ENCODE measurements at places on chromosomes 6 and 20.

- no peak for DNase-seq
Observed at GRCh38 chr6:167047554-167047953, 48.4 kb downstream of the CEP43 start.

- DNase-seq, result no peak
Observed at GRCh38 chr6:22250486-22250885, 46.4 kb downstream of the PRL start.

GRCh38 chr6:36627801-36628246 lies 33.7 kb downstream of the SRSF3 start:
- peak; percentile 54 for DNase-seq

DNA sequence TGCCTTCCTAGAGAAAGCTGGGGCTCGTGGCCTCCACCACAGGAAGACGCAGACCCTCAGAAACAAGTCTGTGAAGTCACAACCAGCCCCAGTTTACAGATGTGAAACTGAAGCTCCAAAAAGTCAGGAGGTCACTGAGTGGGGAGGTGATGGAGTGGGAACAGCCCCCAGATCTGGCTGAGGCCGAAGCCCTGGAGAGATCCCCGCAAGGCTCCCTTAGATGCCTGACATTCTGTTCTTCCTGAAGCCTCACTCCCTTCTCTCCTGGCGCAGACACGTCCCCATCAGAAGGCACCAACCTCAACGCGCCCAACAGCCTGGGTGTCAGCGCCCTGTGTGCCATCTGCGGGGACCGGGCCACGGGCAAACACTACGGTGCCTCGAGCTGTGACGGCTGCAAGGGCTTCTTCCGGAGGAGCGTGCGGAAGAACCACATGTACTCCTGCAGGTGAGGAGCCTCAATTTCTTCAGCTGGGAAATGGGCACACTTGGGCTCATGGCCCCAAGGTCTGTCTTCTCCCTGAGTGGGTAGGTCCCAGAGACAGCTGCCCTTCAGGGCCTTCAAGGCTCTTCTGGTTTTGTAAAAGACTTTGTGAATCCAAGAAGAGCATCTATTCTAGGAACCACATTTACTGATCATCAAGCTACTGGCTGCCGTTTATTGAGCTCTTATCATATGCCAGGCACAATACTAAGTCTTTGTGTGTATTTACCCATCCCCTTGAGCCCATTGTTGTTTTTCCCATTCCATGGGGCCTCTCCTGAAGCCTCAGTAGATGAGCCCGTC lies 50.5 kb downstream of the HNF4A start:
- DNase-seq, result no peak

GRCh38 chr6:16205377-16206144 lies 32.8 kb upstream of the GMPR start:
- DNase-seq, result no peak

DNA sequence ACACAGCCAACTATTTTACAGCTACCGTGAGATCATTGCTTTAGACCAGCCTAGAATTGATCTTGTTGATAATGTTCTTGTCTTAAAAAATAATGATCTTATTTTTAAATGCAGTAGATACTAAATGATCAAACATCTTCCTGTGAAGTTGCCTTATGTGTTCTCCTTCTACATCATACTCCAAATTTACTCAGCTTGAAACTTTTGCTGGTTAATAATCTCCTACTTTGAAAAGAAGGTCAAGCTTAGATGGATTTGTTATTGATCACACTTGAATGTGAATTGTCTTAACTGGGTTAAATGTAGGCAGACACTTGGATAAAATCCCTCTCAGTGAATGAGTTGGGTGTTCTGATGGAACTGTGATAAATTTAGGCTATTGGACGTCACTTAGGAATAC lies 91.9 kb downstream of the HAO1 start:
- no peak for DNase-seq

DNA sequence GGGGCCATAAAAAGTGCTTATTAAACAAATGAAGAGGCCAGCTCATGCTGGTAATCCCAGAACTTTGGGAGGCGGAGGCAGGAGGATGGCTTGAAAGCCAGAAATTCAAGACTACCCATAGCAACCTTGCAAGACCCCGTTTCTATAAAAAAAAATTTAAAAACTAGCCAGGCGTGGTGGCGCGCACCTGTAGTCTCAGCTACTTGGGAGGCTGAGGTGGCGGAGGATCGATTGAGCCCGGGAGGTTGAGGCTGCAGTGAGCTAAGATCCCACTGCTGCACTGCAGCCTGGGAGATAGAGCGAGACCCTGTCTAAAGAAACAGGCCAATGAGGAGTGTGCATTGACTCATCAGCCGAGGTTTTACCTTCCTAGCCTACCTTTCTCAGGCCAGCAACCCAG lies 15.2 kb downstream of the NPEPL1 start:
- DNase-seq, result peak; percentile 1

DNA sequence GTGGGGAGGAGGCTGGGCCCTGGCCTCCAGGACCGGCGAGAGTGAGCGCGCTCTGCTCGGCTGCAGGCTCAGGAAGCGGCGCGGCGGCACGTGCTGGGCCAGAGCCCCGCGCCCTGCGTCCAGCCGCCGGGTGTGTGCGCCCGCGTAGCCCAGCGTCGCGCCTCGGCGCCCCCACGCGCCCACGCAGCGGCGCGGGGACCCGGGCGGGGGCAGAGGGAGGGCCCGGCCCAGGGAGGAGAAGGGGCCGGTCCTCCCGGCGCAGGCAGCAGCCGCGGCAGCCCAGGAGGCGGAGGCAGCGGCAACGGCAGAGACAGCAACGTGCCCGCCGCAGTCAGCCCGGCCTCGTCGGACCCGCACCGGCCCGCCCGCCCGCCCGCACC lies at the start of gene EYA2:
TSS of gene EYA2 (plus strand) at position 265 of the 380 bp plus-strand sequence. CDS start 95,168 bp downstream, outside the sequence.
- DNase-seq, result no peak

DNA sequence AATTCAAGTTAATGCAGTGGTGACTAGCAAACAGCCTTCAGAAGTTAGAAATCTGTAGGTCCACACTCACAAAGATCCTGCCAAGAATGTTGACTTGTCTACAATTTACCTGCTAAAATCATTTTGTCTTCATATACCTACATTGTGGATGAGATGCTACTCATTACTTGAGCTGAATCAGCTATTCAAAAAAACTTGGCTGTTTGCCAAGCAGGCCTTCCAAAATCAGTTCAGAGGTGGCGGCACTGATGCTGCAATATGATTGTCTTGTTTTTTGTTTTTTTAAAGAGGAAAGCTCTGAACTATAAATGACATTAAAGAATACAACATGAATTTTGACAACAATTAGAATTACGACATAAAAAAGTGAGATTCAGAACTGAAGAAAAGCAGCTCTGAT lies 354.7 kb upstream of the KHDRBS2 start:
- DNase-seq, result no peak

GRCh38 chr6:167647306-167647705 lies 179.4 kb upstream of the AFDN start:
- no peak for DNase-seq

DNA sequence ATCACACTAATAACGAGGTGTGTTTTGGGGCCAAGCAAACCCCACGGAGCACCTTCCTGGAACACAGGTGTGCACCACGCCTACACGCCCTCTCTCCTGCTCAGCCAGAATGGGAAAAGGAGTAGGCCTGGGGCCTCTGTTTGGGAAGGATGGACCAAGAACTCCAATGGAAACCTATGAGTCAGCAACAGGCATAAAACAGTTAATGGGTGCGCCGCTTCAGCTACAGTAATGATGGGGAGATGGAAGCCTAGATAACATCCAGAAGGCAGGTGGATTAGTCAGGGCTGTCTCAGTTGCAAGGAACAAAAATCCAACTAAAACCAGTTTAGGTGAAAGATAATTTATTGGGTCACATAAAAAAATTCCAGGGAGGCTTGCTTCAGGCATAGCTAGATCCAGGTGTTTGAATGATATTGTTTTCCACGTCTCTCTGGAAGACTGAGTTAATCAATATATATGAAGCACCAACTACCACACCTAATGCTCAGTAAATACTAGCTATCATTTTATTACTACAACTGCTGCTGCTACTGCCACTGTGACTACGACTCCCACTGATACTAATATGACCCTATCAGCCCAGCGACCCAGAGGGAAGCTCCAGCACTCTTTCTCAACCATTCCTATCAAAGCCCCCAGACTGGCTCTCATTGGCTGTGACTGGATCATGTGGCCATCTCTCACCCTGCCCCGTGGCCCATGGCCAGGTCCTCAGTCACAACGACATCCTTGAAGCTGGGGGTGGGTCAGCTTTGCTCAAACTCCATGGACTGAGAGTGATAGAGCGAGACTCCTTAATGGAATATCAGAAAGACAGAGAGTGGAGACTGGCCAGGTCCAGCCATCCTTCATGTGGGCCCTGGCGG lies 155.2 kb upstream of the PTPN1 start:
- DNase-seq, result no peak

- DNase-seq, result no peak
Observed at GRCh38 chr6:136343275-136343674, 53.6 kb upstream of the BCLAF1 start.

GRCh38 chr20:38766071-38766470 lies 17.8 kb downstream of the ACTR5 start:
- no peak for DNase-seq

- DNase-seq, result no peak
Observed at GRCh38 chr6:112145080-112145573, 57.7 kb downstream of the FAM229B start.

- no peak for DNase-seq
Observed at GRCh38 chr6:170317718-170318117, 11.2 kb downstream of the FAM120B start.

DNA sequence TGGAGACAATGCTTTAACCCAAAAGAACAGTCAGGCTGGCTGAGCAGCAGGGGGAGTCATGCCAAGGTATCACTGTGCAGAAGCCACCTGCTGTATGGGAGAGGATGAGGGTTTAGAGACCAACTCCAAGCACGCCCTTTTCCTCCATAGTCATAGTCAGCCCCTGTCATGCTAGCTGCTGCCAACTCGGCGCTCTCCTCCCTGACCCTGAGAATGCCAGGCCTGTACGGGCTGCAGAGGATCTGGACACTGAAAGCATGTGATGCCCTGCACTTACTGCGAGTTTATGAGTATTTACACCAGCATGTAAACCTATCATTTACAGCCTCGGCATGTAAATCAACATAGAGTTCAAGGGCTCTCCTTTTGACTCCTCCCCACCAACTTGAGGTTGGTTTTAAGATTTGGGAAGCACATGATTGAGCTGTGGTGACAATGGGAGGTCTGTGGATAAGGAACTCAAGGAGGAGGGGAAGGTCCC lies 11.7 kb upstream of the SCUBE3 start:
- no peak for DNase-seq

DNA sequence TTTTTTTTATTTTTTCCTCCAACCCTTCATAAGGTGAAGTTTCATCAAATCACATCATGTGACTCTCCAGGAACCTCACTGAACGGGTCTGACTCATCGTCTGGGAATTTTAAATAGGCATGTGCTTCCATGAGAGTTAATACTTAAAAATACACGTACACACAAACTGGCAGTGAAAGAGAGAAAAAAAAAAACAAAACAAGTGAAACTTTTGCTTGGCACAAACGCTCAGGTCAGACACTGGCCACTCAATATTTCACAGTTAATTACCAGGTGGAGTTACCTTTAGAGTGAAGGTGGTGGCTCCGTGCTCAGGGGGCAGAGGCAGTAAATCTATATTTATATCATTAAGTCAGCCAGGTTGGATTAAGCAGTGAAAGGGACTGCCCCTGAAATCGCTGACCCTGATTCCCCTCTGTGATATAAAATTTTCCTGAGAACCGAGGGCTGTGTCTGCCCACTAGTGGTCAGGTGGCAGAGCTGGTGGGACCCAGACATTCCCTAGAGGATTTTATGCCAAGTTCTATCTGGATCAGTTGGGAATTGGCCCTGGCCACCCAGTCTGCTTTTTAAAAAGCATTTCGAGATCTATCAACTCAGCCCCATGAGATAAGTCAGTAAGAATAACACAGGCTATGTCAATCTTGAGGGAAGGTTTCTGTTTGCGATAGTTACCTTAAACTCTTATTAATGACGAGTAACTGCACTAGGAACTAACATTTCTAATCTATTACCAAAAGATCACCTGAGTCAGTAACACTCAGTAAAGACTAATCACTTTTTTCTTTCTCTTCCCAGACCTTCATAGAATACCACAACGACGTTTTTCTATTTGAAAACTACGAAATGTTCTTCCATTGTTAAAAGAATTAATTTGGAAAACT lies 259.1 kb downstream of the HDGFL1 start:
- DNase-seq, result no peak

DNA sequence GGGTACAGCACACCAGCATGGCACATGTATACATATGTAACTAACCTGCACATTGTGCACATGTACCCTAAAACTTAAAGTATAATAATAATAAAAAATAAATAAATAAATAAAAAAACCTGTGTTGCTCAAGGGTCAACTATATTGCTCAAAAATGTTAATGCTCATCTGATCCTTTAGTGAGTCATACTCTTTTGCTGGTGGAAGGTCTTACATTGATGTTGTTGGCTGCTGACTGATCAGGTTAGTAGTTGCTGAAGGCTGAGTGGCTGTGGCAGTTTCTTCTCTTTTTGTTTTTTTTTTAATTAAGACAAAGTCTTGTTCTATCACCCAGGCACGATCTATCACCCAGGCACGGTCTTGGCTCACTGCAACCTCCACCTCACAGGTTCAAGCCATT lies 29.6 kb upstream of the SMIM26 start:
- DNase-seq, result no peak

DNA sequence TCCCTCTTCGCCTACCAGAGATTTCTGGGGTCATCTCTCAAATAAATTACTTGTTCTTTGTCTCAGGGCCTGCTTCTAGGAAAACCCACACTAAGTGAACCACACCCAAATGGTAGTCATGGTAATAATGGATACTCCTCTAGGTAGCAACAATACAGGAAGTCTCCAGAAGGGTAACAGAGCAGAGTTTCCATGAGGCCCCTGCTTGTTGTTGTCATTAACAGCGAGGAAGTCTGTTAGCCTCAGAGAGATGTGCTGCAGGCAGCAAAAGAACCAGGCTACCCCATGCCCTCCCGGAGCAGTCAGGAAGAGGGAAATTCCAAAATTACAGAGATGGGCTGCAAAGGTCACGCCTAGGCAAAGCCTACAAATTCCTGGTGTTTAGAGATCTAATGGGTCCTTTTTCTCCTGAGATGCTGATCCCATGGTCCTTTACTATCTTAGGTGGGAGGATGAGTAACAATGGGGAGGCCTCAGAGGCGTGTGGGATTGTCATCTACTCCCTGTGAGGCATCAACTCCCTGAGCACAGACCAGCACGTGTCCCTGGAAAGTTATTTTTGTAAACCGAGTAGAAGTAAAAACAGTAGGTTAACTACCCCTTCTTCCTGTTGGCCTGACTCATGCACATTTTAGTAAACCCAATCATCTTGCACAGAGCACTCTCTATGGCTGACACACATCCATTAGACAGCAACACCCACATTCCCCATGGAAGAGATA lies 10.1 kb downstream of the ISM1 start:
- DNase-seq, result no peak

All from pancreas (tissue), 10 donors.